ENCODE measurements at places on chromosomes 4 and X.

DNA sequence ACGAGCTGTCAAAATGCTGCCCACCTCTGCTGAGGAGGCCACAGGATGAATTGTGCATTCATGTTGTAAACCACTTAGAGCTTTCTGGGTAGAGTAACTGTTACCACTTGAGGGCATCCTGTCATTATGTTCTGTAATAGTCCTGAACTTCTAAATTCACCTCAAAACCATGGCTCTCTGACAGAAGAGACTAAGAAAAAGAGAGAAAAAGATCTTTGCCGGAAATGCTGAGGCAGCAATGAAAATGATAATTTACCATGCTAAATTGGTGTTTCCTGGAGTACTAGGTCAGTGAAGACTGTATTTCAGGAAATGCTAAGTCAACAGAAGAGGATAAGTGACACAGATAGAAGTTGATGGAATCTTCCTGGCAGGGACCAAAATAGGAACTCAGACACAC lies 942.3 kb upstream of the SLIT2 start:
- DNase-seq, result no peak

DNA sequence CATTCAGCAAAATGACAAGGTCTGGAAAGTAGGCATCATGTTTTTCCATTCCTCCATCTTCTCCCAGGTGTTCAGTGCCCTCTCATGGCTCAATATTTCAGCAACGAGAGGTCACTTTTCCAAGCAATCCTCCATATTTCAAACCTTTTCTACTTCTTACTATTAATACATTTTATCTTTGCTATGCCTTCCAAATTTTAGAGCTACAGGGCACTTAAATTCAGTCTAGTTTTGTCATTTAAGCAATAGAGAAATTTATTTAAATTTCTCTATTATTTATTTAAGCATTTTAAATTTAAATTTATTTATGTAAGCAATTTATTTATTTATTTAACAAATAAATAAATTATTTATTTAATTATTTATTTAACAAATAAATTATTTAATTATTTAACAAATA lies 305.1 kb upstream of the ANXA10 start:
- no peak for DNase-seq

- DNase-seq, result no peak
These were observed 201.4 kb downstream of the CCNG2 start for GRCh38 chr4:77358315-77358928.

DNA sequence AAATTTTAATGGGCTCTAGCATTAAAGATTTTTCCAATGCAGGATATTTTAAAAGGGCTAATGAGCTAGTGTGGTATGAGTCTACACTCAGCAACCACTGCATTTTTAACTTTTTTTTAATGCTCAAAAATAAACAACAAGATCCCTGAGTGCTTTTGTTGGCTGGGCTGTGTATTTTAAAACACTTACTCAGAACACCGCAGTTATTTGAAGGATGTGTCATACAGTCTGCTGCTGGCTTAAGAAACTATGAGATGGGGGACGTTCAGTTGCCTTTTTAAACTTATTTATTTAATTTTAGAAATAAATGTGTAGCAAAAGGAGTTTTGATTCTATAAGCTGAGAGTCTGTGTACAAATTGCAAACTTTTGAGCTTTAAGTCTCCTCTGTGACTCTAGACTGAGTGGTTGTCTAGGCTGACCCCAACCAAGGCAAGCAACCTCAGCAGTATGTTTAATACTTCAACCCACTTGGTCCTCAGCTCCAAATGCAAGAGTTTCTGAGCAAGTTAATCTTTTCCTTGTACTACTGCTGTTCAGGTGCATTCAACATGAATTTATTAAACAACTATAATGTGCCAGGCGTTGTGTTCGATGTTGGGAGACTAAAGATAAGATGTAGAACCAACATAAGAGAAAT lies 278.6 kb upstream of the DIPK2B start:
- DNase-seq, result no peak

- no peak for DNase-seq
These were observed 66.3 kb downstream of the C4orf46 start for GRCh38 chr4:158605393-158605792.

All from stimulated activated CD4-positive, alpha-beta T cell treated with anti-CD3 and anti-CD28 coated beads, Interleukin-1b, Interleukin-23, amount 100 ng/mL, for 1 hour (primary cell).